ENCODE measurements at places on chromosomes 7 and 10. TPM values are rescaled to one million over a fixed set of nuclear protein-coding genes. Genes with fewer than 3 reads are reported as not detected.

- H3K4me1 ChIP-seq, result no peaks in the 10 kb centered on the region
- H3K27me3 ChIP-seq, result no peaks in the 10 kb centered on the region
- H3K36me3 ChIP-seq, result no peaks in the 10 kb centered on the region
- H3K27ac ChIP-seq, result no peak overlapping the region
Observed at GRCh38 chr10:132104471-132105301, 38.9 kb downstream of the JAKMIP3 start.

The CDC14C gene
- total RNA-seq, result not detected

The FOXI2 gene
- not detected for total RNA-seq

The MYL10 gene
- total RNA-seq, result not detected

- H3K4me1 ChIP-seq, result no peaks in the 10 kb centered on the region
- no peaks in the 10 kb centered on the region for H3K27me3 ChIP-seq
- no peak overlapping the region for H3K4me3 ChIP-seq
- H3K27ac ChIP-seq, result no peak overlapping the region
Observed at GRCh38 chr10:78045856-78046255, 12.2 kb downstream of the RPS24 start.

GRCh38 chr10:4514445-4515108, 311.4 kb upstream of the AKR1E2 start:
- no peaks in the 10 kb centered on the region for H3K27me3 ChIP-seq
- no peak for DNase-seq
- H3K36me3 ChIP-seq, result no peaks in the 10 kb centered on the region
- H3K27ac ChIP-seq, result no peak overlapping the region

GRCh38 chr7:134422638-134423037, 36.3 kb downstream of the AKR1B1 start:
- H3K36me3 ChIP-seq, result no peaks in the 10 kb centered on the region
- no peak overlapping the region for H3K27ac ChIP-seq
- no peak for DNase-seq
- H3K27me3 ChIP-seq, result no peaks in the 10 kb centered on the region

The LRRC4 gene
- 0.39 TPM for total RNA-seq

- no peak overlapping the region for H3K4me3 ChIP-seq
- no peak for DNase-seq
- H3K36me3 ChIP-seq, result peaks cover under 1% of the 10 kb centered on the region
- H3K27me3 ChIP-seq, result no peaks in the 10 kb centered on the region
Observed at GRCh38 chr10:103120546-103120945, 72.5 kb downstream of the NT5C2 start.

GRCh38 chr7:116956477-116956804, 3.1 kb downstream of the ST7 start:
- no peaks in the 10 kb centered on the region for H3K27me3 ChIP-seq
- DNase-seq, result no peak
- H3K27ac ChIP-seq, result no peak overlapping the region
- H3K4me3 ChIP-seq, result no peak overlapping the region

Data from PC-9 (cell line).